MCF 10A (cell line): ENCODE measurements at places on chromosomes 2 and 18.

DNA sequence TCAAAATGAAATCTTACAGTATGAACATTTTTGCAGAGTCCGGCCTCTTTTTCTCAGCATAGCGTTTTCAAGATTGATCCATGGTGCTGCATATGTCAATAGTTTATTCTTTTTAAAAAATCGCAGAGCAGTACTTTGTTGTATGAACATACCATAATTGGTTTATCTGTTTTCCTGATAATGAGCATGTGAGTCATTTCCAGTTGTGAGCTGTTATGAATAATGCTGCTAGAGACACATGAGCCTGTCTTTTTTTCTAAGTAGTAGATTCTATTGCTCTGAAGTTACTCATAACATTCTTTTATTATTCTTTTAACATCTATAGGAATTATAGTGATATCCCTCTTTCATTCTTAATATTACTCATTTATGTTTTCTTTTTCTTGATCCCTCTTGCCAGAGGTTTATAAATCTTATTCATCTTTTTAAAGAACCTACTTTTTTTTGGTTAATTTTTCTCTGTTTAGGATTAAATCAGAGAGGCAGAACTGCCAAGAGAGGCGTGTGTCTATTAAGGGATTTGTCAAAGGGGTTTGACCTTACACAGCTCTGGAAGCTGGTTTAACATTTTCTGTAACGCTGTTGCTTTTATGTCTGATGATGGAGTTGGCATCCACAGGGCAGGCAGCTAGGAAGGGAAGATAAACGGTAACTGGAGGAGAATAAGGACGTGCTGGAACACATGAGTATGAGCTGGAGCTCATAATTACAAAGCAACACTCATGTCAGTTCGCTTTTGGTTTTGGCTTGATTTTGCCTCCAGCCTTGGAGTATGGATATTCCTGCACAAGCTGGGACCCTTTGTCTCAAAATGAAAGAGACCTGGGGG, 47.4 kb downstream of the MGAT5 start:
- DNase-seq, result no peak

DNA sequence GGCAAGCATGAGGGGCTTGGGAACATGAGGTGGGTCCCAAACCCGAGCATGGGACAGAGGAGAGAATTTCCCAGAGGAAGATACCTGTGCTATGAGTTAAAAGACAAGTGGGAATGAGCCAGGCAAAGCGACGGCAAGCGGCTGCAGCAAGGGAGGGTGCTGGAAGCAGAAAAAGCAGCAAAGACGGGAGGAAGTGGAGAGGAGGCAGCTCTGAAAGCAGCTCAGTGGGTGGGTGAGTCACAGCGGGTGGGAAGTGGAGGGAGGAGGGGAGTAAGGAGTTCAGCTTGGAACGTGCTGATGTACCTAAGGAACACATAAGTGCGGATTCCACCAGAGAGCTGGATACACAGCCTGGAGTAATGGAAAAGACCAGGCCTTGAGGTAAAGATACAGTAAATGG, 41.4 kb downstream of the THUMPD2 start:
- peak; percentile 12 for DNase-seq

GRCh38 chr2:172101821-172102390, 794 bp downstream of the DLX2 start:
- DNase-seq, result peak; percentile 31

GRCh38 chr2:48983551-48983950, 170.8 kb downstream of the FSHR start:
- DNase-seq, result no peak

- peak; percentile 52 for DNase-seq
These were observed 43.6 kb downstream of the EFEMP1 start for GRCh38 chr2:55879976-55880375.

DNA sequence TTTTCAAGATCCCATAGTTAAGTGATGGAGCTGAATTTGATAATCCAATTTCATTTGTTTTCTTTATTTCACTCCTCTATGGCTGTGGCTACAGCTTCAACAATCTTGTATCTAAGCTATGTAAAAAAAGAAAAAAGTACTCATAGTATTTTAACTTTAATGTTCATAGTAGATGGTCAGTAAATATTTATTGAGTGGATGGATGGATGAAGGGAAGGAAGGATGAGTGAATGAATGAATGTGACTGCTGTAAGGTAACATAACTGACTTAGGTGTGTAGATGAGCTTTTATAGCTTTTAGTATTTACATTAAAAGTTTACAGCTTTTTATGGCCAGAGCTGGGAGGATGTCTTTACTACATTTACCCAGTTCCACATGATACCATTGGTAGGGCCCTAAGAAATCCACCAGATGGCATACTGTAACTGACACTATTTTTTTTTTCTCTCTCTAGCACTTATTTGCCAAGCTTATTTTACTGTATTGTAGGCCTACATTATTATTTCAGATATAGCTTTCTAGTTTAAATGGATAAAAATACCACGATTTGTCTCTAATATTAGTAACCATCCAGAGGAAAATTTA, 13.4 kb upstream of the HRH4 start:
- DNase-seq, result no peak

DNA sequence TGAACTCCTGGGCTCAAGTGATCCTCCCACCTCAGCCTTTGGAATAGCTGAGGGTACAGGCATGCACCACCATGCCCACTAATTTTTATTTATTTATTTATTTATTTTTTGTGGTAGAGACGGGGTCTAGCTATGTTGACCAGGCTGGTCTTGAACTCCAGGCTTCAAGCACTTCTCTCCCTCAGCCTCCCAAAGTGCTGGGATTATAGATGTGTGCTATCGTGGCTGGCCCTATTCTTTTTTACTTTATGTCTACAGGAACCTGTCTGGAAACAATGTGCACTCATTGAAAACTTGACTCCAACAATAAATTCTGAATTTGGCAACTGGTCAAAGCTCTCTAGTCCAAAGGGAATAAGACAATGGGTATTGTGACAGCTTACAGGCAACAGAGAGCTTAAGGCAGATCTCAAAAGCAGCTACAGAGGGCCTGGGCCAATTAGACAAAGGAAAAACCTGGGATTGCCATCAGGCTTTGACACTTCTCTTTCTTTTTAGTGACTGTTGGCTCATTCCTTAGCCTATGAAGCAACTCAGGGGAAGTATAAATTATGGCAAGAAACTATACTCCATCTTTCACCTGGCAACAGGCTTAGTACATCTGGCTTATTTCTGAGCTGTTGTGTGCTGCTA, 55.1 kb upstream of the RAPGEF4 start:
- DNase-seq, result peak; percentile 39

- no peak for DNase-seq
These were observed 66.1 kb downstream of the SAP130 start for GRCh38 chr2:127961729-127962128.

GRCh38 chr18:7859122-7859521, 292.0 kb downstream of the PTPRM start:
- no peak for DNase-seq

DNA sequence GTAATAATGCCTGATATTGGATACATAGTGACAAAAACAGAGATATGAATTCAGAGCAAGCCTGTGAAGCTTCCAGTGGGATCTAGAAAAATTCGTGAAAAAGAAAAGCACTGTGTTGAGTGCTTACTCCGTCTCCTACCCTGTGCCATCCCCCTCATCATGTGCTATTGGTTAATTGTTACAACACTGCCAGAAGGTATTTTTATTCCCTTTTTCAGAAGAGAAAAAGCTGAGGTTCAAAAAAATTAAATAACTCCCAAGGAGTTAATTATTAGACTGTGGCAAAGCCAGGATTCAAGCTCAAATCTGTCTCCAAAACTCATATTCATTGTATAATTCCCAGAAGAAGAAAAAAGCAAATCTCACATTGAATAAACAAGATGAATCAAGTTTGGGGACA, 735.5 kb upstream of the ACVR2A start:
- no peak for DNase-seq

DNA sequence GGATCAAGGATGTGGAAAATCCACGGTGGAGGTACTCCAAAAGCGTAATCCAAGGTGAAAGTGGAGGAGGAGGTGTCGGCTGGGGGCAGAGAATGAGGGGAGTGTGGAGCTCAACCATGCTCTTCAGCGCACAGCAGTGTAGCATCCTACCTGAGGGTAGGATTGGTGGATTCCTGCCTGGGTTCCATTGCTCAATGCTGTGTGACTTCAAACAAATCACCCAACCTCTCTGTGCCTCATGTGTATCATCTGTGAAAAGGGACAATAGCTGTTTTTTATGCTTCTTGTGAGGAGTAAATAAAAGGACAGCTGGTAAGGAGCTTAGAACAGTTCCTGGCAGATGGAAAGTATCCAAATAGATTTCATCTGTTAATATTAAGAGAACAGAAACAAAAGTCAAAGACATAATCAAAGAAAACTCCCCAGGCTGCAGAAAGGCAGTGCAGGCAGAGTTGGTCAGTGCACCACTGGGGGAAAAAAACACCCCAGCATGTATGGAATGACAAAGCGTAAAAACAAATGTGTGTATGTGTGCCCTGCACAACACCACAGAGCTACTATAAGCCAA, 130.0 kb upstream of the HDAC4 start:
- no peak for DNase-seq

DNA sequence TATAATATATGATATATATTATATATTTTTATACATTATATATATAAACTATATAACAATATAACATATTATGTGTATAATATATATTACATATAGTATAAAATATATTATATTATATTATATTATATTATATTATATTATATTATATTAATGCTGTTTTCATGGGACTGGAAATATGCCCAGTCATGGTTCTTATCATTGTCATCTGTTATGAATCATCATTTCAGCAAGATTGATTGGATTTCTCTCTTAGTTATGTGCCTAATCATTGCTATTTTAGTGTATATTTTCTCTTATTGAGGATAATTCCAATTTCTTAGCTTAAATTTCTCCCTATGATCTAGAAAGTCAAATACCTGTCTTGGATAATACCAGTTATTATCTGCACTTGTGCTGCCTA, 617.8 kb downstream of the TRIB2 start:
- DNase-seq, result no peak

DNA sequence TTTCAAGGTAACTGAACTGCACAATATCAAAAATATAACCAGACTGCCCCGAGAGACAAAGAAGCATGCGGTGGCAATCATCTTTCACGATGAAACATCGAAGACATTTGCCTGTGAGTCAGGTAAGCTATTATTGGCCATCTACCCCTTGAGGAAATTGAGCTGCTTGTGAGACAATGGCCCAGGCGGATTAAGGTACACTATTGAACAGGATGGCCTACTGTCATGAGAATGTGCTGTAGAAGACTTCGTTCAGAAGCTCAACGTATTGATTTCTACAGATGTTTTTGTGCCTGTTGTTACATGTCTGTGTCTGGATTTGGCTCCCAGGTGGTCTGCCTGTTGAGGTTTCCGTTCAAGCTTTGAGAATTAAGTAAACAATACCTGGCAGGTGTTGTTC, 198.7 kb downstream of the DOK6 start:
- DNase-seq, result no peak

GRCh38 chr18:52219102-52219501, 120.9 kb upstream of the DCC start:
- DNase-seq, result no peak

- no peak for DNase-seq
These were observed 28.6 kb downstream of the TLK1 start for GRCh38 chr2:171132086-171132485.

DNA sequence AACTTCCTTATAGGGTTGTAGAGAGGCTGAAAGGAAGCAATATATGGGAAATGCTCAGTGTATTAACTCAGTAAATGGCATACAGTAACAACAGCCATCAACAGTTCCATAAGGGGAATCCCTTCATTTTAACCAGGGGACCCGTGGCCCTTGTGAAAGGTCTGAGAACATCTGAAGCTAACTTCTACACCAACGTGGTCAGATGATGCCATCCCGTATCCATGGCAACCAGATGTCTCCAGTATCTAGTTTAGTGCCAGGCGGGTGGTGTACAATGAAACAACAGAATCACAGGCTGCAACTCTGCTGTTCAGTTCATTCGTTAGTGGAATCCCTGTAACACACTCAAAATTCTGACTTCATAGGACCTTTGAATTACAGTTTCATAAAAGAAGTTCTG, 162.3 kb downstream of the TGIF1 start:
- DNase-seq, result no peak

GRCh38 chr2:54666634-54667265, 56.7 kb upstream of the EML6 start:
- no peak for DNase-seq

DNA sequence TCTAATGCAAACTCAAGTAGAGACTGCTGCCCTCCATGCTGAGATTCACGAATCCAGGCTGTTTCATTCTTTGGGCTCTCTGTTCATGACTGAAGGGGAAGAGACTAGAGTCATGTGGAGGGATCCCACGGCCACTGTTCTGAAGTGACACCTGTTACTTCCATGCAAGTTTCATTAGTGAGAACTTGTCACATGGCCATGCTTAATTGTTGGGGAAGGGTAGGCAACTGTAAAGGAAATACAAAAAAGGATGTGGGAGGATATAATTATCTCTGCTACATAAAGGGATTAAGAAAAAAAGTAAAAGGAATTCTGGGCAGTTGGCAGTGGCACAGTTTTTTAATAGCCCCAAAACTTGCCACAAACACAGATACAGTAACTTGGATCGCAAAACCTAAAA, 28.0 kb upstream of the PSME4 start:
- no peak for DNase-seq

DNA sequence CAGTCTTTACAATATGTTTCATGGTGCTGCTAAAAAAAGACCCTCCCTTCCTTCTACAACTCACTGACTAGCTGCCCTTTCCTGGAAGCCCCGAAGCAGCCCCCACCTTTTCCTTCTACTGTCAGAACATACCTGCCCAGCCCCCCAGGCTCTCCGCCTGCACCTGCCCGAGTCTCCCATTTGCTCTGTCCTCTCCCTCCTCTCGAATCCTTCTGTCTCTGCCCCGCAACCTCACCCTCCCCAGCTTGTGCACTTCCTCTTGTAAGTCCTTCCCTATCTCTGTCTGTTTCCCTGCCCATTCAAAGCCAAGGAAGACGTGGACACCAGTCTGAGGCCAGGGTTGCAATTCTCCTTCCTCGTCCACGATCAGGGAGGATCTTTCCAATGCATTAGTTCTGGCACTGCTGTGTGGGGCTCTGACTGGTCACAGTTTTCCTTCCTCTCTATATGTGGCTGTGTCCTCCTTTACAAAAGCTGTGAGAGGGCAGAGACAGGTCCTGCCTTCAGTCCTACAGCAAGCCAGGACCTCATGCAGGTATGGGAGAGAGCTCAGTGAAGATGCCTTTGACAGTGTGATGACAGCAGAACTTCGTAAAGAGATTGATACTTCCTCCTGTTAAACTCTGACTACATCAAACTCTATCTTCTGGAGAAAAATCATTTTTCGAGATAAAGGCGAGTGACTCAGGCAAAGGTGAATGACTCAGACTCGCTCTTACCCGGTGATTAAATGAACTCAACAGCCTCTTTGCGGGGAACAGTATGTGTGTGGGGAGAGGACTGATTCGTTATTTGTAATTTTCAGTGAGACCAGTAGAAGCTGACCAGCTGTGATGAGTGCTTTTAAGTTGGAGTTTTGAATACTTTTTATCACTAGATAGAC, 14.2 kb downstream of the TNFRSF11A start:
- peak; percentile 76 for DNase-seq
